Activated naive CD4-positive, alpha-beta T cell treated with Interleukin-2 at 50 U/mL for 16 hours (primary cell): ENCODE measurements at places on chromosomes 6 and 20.
A peak's percentile ranks its signal among the peaks of the same experiment; 100 is the strongest.

GRCh38 chr6:44925100-44925739 lies 402.9 kb upstream of the RUNX2 start:
- DNase-seq: no peak

DNA sequence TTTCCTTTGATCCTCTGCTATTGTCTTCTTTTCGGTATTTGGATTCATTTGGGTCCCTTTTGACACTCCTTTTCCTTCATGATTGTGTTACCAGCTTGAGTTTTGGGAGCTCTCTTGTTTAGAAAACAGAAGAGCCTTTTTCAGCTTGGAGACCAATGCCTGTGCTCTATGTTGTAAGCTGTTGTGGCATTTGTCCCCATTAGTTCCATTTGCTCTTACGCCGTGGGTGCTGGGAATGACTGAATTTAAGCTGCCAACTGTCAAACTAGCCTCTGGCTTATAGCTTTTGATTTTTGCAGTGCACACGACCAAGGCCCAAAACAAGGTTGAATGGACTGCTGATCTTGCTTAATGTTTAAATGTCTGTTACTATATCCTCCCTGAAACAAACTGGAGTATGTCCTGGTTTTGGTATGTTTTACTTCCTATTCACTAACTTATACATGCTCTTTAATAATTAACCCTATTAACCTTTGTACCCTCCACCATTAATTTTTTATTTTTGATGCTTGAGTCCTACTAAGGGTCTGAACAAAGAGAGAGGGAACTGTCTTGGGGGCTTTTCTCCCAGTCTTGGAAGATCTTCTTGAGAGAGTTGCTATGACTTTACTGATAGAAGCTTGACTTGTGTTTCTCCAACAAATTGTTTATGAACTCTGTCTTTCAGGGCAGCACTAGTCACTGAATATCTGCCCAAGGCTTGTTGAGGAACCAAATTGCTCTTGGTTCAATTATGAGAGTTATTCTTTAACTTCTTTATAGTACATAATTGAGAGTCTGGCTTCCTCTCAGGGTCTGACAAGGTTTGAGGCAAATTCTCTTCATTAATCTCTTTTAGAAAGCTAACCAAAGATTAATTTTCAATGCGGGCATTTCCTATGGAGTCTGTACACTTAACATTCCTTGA lies 100.3 kb upstream of the SIRPG start:
- no peak for DNase-seq

- DNase-seq: no peak
Measured at GRCh38 chr6:14193524-14193923, 76.0 kb downstream of the CD83 start.

- DNase-seq: no peak
Measured at GRCh38 chr20:5827098-5827853, 77.1 kb downstream of the SHLD1 start.

DNA sequence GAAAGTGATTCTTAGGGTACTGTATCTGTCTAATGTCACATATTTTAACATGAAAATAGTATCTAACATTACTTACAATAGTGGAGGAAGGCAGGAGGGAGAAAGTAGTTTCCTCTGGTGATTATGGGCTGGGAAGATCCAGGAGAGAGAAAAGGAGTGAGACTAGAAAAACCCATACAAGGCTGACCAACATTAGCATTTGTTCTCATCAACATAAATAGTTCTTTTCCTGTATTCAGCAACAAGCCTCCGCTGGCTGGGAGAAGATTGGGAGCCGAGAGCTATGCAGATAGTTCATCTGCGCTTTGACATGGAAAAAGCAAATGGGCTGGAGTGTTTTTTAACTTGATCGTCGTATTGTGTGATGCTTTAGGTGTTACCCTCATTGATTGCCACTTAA lies 239.4 kb downstream of the PHACTR1 start:
- no peak for DNase-seq

GRCh38 chr6:12479881-12480280 lies 189.7 kb downstream of the EDN1 start:
- DNase-seq: no peak

DNA sequence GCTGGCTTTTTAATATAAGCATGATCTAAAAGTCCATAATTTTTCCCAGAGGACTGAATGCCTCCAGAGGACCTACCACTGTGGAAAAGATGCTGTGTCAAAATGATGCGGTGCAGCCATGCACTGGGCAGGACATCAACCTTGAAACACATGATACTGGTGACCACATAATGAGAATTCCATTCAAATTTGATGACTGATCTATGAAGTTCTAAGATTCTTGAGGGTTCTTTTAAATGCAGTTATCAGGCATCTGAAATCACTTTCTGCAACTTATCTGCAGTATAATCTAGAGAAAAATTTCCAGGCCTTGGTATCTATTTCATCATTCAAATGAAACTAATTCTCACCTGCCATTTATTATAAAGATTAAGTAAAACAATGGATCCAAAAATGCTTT lies 15.0 kb upstream of the MARCKS start:
- no peak for DNase-seq

GRCh38 chr6:157813191-157813590 lies 9.9 kb upstream of the SNX9 start:
- DNase-seq: no peak

DNA sequence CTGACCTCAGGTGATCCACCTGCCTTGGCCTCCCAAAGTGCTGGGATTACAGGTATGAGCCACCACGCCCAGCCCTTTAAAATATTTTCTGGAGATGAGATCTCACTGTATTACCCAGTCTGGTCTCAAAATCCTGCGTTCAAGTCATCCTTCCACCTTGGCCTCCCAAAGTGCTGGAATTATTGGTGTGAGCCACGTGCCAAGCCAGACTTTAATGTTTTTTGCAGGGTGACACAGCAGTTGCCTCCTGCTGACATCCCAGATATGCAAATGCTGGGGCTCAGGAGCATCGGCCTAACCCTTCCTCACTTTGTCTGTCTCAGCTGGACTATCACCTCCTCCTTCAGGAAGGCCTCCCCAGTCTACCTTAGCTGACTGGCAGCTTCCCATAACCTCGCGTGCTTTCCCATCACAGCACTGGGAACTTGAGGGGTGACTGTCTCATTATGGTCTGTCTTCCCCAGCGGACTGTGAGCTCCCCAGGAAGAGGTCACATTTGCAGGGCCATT lies 14.3 kb upstream of the ID1 start:
- no peak for DNase-seq

GRCh38 chr6:25280344-25281074 lies 1.3 kb downstream of the CARMIL1 start:
- DNase-seq: peak; percentile 10

DNA sequence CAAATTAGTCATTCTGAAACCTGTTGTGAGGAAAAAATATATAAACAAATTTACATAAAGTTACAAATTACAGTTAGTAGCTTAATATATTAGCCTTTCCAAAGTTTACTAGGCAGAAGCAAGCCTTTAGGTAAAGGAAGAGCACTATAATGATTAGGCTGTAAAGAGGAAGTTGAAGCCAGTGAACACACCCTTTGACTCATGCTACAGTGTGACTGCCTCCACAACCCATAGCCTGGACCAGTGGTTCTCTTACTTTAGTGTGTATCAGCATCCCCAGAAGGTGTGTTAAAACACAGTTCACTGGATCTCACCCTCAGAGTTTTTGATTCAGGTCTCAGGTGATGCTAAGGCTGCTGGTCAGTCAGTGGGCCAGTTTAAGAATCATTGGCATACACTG lies 91.4 kb upstream of the DEFB112 start:
- DNase-seq: no peak

- no peak for DNase-seq
Measured at GRCh38 chr6:161503570-161503969, 229.7 kb upstream of the AGPAT4 start.

DNA sequence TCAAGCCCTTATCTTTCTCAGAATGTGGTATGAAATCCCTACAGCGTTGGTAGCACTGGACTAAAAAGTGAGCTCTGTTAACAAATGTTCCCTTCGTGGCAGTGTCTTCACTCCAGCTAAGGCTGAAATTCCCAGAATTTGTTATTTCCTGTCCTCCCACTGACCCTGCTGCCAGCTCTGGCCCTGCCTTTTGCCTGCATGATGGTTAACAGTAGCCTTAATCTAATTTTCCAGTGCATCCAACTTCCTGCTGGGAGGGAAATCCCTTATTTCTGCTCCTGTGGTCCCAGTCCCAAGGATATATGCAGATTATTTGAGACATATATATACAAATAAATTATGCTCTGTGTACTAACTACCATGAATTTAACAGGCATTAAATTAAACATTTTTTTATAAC lies 157.2 kb upstream of the CARMIL1 start:
- DNase-seq: no peak

DNA sequence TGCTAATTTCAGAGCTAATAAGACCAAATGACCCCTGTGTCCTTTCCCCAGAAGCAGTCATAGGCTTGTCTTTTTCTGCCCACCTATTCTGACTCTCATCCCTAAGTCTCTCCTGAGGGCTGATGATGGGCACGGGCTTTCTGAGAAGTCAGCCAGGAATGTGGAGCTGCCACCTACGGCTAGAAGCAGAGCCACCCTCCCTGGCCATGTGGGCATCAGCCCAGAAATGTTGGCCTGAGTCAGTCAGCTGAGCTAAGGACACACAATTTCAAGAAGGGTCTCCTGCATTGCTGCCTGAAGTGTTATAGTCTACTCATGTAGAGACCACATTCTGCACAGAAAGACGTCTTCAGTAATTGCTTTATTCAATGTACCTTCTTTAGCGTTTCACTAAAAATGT lies 17.1 kb downstream of the MYLIP start:
- no peak for DNase-seq

DNA sequence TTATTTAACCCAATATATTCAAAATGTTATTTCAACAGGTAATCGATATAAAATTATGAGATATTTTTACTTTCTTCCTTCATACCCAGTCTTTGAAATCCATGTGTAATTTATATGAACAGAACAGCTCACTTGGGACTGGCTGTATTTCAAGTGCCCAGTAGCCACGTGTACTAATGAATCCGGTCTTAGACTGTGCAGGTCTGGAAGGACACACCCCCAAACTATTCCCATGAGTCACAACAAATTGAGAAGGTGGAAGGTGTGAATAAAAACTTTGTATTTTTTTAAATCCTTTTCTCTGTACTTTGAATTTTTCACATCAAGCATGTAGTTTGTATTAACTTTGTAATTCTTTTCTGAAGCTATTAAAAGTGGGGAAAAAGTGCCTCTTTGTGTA lies 2.8 kb downstream of the UNC5CL start:
- no peak for DNase-seq

- DNase-seq: no peak
Measured at GRCh38 chr6:75230484-75231325, 12.9 kb downstream of the COX7A2 start.

DNA sequence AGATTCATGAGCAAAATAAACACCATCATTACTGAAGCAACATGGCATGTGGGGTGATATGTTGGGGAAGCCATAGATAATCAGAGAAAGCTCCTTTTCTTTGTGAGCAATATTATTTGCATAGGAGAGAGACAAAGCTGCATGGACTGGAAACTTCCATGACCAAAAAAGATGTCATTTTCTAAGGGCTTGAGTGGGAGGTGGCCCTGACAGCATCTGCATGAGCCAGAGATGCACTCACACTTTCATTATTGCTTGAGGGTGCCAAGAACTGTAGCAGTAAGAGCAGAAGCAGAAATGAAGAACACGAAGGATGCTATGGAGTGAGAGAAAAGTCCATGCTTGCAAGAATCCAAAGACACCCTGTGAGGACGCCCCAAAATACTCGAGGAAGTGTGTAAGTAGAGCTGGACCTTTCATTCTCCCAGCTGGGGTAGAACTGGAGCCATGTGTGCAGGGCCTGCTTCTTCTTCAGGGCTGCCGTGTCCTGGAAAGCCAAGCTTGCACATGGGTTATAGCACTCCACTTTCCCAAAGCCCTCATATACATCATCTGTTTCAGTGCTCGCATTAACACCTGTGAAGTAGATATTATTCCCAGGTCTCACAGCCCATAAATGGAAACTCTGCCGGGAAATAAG lies 851.2 kb downstream of the DHX35 start:
- no peak for DNase-seq

DNA sequence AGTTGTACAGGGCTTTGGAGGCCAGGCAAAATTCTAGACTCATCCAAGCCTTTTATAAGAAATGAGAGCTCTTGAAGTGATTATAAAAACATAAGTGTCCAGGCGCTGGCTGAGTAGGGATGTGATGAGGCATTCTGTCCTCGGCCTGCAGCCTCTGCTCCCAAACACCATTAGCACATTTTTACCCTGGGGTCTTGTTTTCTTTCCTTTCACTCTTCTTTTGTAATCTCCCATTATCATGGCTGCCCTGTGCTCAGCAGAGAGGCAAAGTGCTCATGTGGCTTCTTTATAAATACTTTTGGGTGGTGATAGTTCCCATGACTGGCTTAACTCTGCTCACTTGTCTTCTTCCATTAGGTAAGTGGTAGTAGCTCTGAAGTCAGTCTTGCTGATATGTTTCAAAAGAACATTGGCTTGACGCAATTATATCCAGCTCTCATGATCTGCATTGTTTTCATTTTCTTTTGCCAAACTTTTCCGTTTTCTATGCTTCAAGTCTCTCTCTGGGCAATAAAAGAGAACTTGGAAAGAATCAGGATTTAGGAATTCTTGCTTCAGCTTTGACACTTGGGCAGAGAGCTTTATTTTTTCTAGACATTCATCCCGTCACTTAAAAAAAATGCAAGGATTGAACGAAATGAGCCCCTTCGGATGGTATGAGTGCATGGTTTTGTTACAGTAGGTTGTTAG lies 61.1 kb downstream of the CAP2 start:
- no peak for DNase-seq

DNA sequence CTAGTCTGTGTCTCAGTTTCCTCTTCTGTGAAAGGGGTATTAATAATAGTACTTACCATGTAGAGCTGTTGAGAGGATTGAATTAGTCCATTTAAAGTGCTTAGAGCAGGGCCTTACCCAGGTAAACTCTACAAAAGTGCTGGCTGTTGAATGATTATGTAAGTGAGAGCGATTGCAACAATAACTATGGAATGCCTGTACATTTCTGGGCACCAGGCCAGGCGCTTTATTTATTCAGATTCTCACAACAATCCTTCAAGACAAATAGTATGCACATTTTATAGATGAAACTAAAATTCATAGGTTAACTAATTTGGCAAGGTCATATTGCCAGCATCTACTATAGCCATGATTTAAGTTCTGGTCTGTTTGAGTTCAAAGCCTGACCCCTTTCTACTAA lies 78.3 kb upstream of the MMS22L start:
- no peak for DNase-seq

DNA sequence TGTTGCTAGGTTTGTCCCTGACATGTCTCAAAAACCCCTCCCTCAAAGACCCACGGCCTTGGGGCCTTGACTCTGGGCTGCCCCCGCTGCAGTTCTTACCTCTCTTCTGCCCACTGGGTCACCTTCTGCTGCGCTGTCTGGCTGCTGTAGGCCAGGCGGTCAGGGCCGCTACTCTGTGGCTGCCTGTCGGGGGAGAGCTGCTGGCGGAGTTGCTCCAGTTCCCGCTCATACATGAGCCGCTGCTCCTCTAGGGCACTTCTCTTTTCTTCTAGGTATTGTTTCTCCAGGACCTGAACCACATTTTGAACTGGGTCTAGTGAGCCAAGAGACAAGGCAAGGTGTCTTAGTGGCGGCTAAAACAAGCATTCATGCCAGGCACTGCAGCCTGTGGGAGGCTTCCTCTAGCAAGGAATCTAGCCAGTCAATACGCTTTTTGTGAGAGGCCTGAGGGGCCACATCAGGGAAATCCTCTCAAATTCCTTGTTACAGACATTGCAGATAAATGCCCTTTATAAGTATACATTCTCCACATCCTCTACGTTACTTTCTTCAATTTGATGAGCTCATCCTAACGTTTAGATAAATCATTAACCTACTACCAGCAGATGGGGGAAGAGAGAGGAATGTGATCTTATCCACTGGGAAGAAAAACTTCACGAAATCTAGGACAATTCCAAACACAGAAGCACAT lies 110.3 kb upstream of the NUP153 start:
- no peak for DNase-seq

GRCh38 chr6:118886641-118887040 lies 7.3 kb upstream of the ASF1A start:
- no peak for DNase-seq
